PC-3 (cell line): ENCODE measurements at places on chromosomes 7 and 10. TPM values are rescaled to one million over a fixed set of nuclear protein-coding genes. Genes with fewer than 3 reads are reported as not detected.

- DNase-seq, result peak; percentile 5
These were observed 456 bp upstream of the DLD start for GRCh38 chr7:107890493-107890961.

DNA sequence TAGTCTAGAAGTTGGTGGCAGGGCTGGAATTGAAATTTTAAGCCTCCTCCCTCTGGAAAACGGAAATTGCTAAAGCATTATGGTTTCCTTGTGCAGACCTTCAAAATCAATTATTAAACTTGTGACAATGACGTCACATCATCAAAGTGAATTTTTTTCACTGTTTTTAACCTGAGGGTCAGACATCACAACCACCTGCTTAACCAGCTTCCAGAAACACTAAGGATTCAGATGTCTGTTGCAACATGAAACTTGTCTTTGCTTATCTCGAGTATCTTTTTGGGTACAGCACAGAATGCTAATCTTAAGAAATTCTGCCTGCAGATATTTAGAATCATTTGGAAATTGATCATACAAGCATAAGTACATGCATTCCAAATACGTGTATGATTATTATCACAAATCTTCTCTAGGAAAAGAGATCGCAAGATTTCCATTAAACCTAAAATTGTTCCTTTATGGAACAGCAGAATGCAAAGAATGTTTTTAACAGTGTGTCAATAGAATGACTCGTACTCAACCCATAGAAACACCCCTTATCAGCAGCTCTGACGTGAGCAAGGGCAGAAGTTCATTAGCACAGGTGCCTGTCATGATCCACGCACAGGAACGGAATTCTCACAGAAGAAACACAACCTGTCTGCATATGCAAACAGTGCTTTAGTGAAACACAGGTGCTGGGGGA, 4.1 kb upstream of the GTPBP4 start:
- peak; percentile 30 for DNase-seq

DNA sequence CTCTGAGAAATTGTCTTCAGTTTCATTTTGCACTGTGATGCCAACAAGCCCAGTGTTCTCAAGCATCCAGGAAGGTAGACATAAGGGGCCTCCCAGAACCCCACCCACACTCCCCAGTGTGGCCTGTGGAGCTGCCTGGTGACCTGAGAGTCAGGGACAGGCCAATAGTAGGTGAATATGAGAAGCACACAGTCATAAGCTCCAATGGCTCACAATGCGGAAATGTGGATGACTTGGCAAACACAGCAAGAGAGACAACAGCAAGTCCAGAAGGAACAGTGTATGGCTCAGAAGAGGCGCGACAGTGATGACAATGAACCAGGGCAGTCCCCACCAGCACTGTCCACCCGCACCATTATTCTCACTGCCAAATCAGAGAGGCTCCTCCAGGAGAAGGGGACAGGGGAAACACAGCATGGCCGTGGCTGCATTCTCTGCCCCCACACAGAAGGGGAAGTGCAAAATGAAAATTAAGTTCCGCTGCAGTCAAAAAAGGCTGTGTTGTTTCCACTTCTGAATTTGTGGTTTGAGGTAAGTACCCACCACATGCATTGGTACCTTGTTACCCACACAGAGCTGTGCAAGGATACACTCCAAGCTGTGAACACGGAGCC, 419.8 kb downstream of the GRID1 start:
- no peak for DNase-seq

- no peak for DNase-seq
These were observed 38.9 kb downstream of the DRGX start for GRCh38 chr10:49356944-49357343.

- DNase-seq, result no peak
These were observed 85.2 kb downstream of the EBF3 start for GRCh38 chr10:129878835-129879234.

GRCh38 chr7:100837099-100837836, 9.9 kb upstream of the EPHB4 start:
- no peak for DNase-seq

Gene GOLGA7B
- total RNA-seq, result 0.26 and 0.29 TPM in 2 replicates

- DNase-seq, result peak; percentile 51
These were observed 498 bp upstream of the ST7 start for GRCh38 chr7:116952635-116953371.

GRCh38 chr7:148790131-148790726, 91.5 kb downstream of the CUL1 start:
- DNase-seq, result no peak
